Endothelial cell of umbilical vein (primary cell): ENCODE measurements at places on chromosomes 7 and 10. TPM values are rescaled to one million over a fixed set of nuclear protein-coding genes. Genes with fewer than 3 reads are reported as not detected.
A peak's percentile ranks its signal among the peaks of the same experiment; 100 is the strongest.

DNA sequence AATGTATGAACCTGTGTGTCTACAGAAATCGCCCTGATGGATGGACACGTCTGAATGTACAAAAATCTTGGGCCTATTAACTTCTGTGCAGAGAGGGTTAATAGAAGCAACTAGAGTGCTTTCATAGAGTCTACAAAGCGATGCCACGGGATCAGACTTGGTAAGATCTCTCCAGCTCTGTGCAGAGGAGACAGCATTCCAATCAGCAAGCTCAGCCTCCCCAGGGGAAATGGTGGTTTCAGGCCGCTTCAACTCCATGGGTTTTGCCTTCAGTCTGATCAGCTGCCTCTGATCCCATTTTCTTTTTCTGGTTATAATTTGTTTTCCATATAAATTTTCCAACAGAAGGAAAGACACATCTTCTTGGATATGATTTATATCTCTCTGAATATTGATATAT, 35.1 kb upstream of the COBL start:
- no peaks in the 10 kb centered on the region for H3K36me3 ChIP-seq
- H3K27ac ChIP-seq: no peak overlapping the region
- H3K4me1 ChIP-seq: no peaks in the 10 kb centered on the region
- no peak overlapping the region for H3K4me3 ChIP-seq
- H3K27me3 ChIP-seq: no peaks in the 10 kb centered on the region

- H3K27me3 ChIP-seq: no peaks in the 10 kb centered on the region
- H3K4me1 ChIP-seq: no peaks in the 10 kb centered on the region
- H3K27ac ChIP-seq: no peak overlapping the region
- no peaks in the 10 kb centered on the region for H3K36me3 ChIP-seq
These were observed 55.9 kb downstream of the NEUROG3 start for GRCh38 chr10:69517271-69517848.

DNA sequence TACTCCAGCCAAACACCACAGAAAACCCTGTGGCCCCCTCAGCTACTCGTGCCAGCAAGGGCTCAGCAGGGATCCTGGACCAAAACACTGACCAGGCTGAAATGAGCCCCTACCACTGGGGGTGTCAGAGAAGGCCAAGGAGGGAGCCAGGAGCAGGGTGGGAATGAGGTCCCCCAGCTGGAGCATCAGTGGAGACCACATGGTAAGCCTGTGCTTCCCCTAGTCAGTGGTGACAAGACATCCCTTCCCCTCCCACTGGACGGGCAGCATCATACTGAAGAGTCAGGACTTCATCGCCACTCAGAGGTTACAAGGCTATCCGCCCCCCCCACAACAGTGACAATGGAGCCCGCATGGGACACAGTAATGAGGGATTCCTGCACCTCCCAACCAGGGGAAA, 99.6 kb downstream of the LHPP start:
- no peaks in the 10 kb centered on the region for H3K36me3 ChIP-seq
- H3K27ac ChIP-seq: no peak overlapping the region
- no peak for DNase-seq

- no peaks in the 10 kb centered on the region for H3K36me3 ChIP-seq
- H3K4me3 ChIP-seq: no peak overlapping the region
- no peak overlapping the region for H3K27ac ChIP-seq
- H3K4me1 ChIP-seq: peaks cover 14% of the 10 kb centered on the region
- DNase-seq: peak; percentile 38
These were observed 70.5 kb upstream of the ABCB5 start for GRCh38 chr7:20545016-20545415.

SLC26A3 gene
- total RNA-seq: not detected in 2 replicates

DNA sequence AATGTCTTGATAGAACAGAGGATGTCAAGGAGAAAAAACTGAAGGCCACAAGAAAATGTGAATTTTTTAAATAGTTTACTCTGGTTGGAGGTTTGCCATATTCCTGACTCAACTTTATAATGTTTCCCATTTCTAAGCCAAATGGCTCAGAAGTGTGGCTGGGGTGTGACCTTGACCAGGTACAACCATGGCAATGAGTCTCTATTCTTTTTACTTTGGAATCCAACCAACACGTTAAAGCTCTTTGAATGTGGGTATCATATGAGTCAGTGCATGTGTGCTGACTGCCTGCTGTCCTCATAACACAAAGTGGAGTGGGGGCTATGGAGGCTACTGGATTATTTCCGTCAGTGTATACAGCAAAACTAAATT, 33.5 kb upstream of the DLD start:
- no peaks in the 10 kb centered on the region for H3K36me3 ChIP-seq
- peak; percentile 86 for DNase-seq
- H3K4me1 ChIP-seq: no peaks in the 10 kb centered on the region
- H3K4me3 ChIP-seq: no peak overlapping the region

NACAD gene
- total RNA-seq: 4.3 and 6.6 TPM in 2 replicates

DNA sequence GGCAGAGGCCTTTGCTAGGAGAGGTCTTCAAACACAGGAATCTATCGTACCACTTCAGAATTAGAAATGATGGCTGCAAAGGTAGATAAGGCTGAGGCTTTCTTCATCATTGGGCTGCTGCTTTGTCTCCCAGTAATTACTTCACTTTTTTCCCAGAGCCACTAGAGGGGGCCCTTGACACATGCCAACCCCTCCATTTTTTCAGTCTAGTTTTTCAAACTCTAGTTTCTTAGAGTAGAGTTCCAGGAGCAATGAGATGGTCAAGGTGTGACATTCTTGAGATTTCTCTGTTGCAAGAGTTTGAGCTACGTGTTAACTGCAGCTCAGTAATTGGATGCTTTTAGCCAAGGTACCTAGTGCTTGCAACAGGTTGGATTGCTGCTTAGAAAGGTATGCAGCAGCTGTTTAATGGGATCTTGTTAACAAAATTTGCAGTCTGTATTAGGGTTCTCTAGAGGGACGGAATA, 33.8 kb upstream of the RBM20 start:
- H3K36me3 ChIP-seq: no peaks in the 10 kb centered on the region
- H3K27ac ChIP-seq: no peak overlapping the region

DNA sequence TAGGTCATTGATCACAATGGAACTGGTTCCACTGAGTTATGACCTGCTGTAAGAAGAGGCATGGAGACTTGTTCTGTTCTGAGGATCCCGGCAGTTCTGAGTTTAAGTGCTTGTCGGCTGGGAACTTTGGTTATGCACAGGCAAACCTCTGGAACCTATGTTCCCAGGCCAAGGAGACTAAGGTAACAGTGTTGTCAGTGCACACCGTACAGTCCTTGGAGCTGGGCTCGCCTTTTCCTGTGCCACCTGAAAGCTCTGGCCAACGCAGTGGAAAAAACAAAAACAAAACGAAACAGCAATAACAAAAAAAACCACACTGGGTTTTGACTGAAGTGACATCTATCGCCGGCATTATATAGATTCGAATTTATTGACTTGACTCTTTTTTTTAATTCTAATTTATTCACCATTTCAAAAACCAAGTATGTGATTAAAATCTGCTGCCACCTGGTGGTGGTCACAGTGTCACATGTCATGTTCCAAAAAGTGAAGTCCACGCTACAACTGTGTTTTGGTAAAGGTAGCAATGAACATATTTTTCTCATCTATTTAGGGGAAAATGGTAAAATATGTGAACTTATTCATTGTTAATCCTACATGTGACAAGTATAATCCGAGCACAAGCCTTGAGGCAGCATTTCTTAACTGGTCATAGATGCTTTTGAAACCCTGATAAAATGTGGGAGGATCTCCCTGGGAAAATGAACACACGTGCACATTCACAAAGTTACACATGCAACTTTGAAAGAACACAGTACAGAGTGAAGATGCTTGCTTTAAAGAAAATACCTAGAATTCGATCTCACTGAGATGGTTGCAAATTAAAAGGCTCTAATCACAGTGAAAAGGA, 113.8 kb upstream of the PPP2R2D start:
- no peak overlapping the region for H3K27ac ChIP-seq
- no peaks in the 10 kb centered on the region for H3K27me3 ChIP-seq
- no peaks in the 10 kb centered on the region for H3K36me3 ChIP-seq
- no peak overlapping the region for H3K4me3 ChIP-seq
- H3K4me1 ChIP-seq: no peaks in the 10 kb centered on the region
- peak; percentile 12 for DNase-seq

DNA sequence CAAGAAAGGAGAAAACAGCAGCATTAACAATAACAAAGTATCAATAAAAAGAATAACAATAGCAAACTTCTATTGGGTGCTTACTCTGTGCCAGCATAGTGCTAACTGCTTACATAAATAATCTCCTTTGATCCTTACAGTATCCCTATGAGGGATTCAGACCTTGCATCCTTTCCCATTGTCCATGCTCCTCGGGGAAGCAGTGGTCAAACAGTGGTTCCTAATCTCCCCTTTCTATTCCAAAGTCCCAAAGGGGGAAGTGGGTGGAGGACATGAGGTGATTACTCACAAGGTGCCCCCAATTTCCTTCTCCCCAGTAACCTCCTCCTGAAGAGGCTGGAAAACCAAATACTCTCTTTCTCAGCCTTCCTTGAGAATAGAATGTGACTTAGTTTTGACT, 22.0 kb upstream of the MSMB start:
- DNase-seq: no peak
- no peaks in the 10 kb centered on the region for H3K4me1 ChIP-seq
- H3K27me3 ChIP-seq: no peaks in the 10 kb centered on the region
- no peaks in the 10 kb centered on the region for H3K36me3 ChIP-seq
- H3K4me3 ChIP-seq: no peak overlapping the region

GRCh38 chr7:105480931-105481330, 41.1 kb downstream of the PUS7 start:
- H3K4me3 ChIP-seq: no peak overlapping the region
- H3K4me1 ChIP-seq: peaks cover 15% of the 10 kb centered on the region

DNA sequence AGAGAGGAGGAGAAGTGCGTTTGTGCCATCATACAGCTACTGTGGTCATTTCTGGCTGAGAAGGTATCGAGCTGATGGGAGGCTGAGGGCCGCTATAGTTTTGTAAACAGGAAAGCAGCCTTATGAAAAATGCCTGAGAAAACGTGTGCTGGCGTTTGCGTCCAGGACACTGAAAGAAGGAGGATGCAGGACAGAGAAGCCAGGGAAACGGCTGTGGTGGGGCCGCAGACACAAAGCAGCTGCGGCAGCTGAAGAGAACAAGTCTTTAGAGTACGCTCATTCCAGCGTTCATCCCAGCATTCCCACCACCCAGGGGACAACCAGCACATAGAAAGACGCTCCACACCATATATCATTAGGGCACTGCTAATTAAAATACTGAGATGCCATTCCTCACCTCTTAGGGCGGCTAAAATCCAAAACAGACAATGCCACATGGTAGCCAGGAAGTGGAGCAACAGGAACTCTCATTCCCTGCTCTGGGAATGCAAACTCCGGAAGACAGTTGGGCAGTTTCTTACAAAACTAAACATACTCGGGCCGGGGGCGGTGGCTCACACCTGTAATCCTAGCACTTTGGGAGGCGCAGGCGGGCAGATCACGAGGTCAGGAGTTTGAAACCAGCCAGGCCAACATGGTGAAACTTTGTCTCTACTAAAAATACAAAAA, 18.4 kb downstream of the GNA12 start:
- no peak overlapping the region for H3K4me3 ChIP-seq
- no peaks in the 10 kb centered on the region for H3K36me3 ChIP-seq
- H3K27ac ChIP-seq: no peak overlapping the region
- no peak for DNase-seq
- H3K27me3 ChIP-seq: no peaks in the 10 kb centered on the region
- H3K4me1 ChIP-seq: peaks cover 20% of the 10 kb centered on the region
